Activated naive CD4-positive, alpha-beta T cell treated with anti-CD3 and anti-CD28 coated beads, Interleukin-2, amount 10 ng/mL, durations not matched to agents 7 days and 5 days (primary cell): ENCODE measurements at places on chromosomes 1 and 21.

GRCh38 chr1:91732291-91733107 lies 153.5 kb downstream of the TGFBR3 start:
- peaks cover 45% of the 10 kb centered on the region for H3K36me3 ChIP-seq
- DNase-seq = no peak
- H3K27ac ChIP-seq = no peak overlapping the region
- H3K27me3 ChIP-seq = peaks cover 3% of the 10 kb centered on the region

GRCh38 chr21:37987668-37988067 lies 71.4 kb upstream of the KCNJ6 start:
- no peak overlapping the region for H3K27ac ChIP-seq
- H3K4me1 ChIP-seq = no peaks in the 10 kb centered on the region
- H3K27me3 ChIP-seq = no peaks in the 10 kb centered on the region
- no peak for DNase-seq
- H3K4me3 ChIP-seq = no peak overlapping the region

GRCh38 chr1:152109231-152109997 lies 5.8 kb downstream of the TCHH start:
- H3K4me3 ChIP-seq = no peak overlapping the region
- peaks cover 19% of the 10 kb centered on the region for H3K27me3 ChIP-seq
- no peak overlapping the region for H3K27ac ChIP-seq
- peaks cover 3% of the 10 kb centered on the region for H3K36me3 ChIP-seq
- no peak for DNase-seq
- H3K4me1 ChIP-seq = peaks cover 5% of the 10 kb centered on the region

DNA sequence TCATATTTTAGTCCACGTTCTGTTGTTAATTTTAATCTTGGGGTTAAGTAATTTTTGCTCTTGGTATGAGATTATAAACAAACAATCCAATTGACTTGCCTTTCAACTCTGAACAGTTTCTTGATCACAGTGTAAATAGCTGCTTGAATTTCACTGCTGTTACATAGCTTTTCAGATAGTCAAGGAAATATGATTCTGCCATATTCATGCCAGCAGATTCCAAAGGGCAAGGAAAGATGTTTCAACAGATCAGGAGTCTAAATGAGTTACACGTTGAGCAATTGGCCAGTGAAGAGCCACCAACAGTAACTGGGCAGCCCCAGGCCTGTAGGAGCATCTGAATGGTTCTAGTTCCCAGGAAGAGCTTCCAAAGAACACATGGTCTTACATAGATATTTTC lies 93.6 kb downstream of the LEPR start:
- H3K27me3 ChIP-seq = peaks cover 9% of the 10 kb centered on the region
- no peak for DNase-seq
- no peak overlapping the region for H3K4me3 ChIP-seq

GRCh38 chr1:45694823-45695222 lies 6.8 kb downstream of the TMEM69 start:
- no peak for DNase-seq
- H3K27ac ChIP-seq = no peak overlapping the region
- no peaks in the 10 kb centered on the region for H3K27me3 ChIP-seq
- peaks cover 13% of the 10 kb centered on the region for H3K4me1 ChIP-seq
- H3K36me3 ChIP-seq = peaks cover 38% of the 10 kb centered on the region

DNA sequence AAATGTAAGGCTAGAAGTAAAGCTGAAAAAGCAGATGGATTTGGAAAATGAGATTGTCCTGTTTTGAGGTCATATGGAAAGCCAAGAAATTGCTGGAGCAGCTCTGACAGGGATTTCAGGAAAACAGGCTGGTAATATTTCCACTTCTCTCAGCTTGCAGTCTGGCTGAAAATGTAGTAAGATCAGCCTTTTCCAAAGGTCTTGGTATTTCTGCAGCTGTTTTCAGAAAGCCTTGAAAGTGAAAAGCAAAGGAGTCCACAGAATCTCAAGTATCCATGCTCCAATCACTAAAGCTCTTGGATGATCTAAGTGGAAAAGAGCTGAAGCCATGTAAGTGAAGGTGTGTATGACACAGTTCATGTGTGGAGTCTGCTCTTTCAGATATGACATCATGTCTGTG lies 41.6 kb upstream of the APOBEC4 start:
- H3K4me1 ChIP-seq = peaks cover 4% of the 10 kb centered on the region
- H3K36me3 ChIP-seq = no peaks in the 10 kb centered on the region
- H3K4me3 ChIP-seq = no peak overlapping the region
- H3K27me3 ChIP-seq = peaks cover 3% of the 10 kb centered on the region
